ENCODE measurements at places on chromosomes 16 and 17. TPM values are rescaled to one million over a fixed set of nuclear protein-coding genes. Genes with fewer than 3 reads are reported as not detected.

The GNAO1 gene
- 0.26 TPM for total RNA-seq

The TBC1D26 gene
- total RNA-seq = not detected

The HOXB1 gene
- total RNA-seq = not detected

The KRTAP1-1 gene
- not detected for total RNA-seq

GRCh38 chr17:44932787-44933097 lies 14.8 kb downstream of the KIF18B start:
- no peak for DNase-seq
- H3K36me3 ChIP-seq = peaks cover 16% of the 10 kb centered on the region
- H3K27ac ChIP-seq = no peak overlapping the region
- H3K4me1 ChIP-seq = no peaks in the 10 kb centered on the region
- H3K27me3 ChIP-seq = no peaks in the 10 kb centered on the region

The PKMYT1 gene
- total RNA-seq = 0.26 TPM

The SOX15 gene
- total RNA-seq = 0.50 TPM

GRCh38 chr17:57626520-57627210 lies 118.4 kb downstream of the CCDC182 start:
- H3K27ac ChIP-seq = no peak overlapping the region
- H3K27me3 ChIP-seq = no peaks in the 10 kb centered on the region
- H3K36me3 ChIP-seq = no peaks in the 10 kb centered on the region
- H3K4me3 ChIP-seq = no peak overlapping the region
- DNase-seq = no peak
- H3K4me1 ChIP-seq = no peaks in the 10 kb centered on the region

The MATCAP1 gene
- total RNA-seq = 28.4 TPM

DNA sequence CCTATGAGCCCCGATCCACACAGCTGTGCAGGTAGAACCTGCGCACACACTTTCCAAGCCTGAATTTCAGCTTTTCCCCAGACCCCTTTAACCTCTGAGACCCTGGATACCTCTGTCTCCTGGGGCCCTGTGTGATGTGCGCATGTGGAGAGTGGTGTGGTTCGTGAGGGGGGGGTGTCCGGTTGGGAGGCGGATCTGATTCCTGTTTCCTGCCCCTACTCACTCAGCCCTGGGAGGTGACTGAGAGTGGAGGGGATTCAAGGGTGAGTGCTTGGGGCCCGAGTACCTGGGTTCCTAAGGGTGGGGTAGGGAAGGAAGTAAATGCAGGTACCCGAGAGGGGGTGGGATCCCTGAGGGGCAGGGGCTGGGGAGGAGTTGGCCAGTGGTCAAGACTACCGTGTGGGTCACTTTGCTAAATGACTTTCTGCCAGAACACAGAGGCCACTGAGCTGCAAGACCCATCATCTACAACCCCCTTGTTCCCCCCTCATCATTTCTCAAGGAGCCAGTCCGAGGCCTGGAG lies 621 bp downstream of the ARHGEF15 start:
- H3K27me3 ChIP-seq = peaks cover 35% of the 10 kb centered on the region
- H3K36me3 ChIP-seq = no peaks in the 10 kb centered on the region
- no peak overlapping the region for H3K27ac ChIP-seq
- H3K4me3 ChIP-seq = no peak overlapping the region
- H3K4me1 ChIP-seq = no peaks in the 10 kb centered on the region
- no peak for DNase-seq

- no peak overlapping the region for H3K27ac ChIP-seq
- H3K4me1 ChIP-seq = no peaks in the 10 kb centered on the region
- H3K4me3 ChIP-seq = no peak overlapping the region
- H3K27me3 ChIP-seq = peaks cover 22% of the 10 kb centered on the region
Observed at GRCh38 chr17:6657633-6658287, 6.2 kb downstream of the C17orf100 start.

- no peaks in the 10 kb centered on the region for H3K27me3 ChIP-seq
- no peaks in the 10 kb centered on the region for H3K4me1 ChIP-seq
- no peak for DNase-seq
- no peak overlapping the region for H3K27ac ChIP-seq
- no peak overlapping the region for H3K4me3 ChIP-seq
Observed at GRCh38 chr17:55114283-55114682, 145.7 kb downstream of the STXBP4 start.

DNA sequence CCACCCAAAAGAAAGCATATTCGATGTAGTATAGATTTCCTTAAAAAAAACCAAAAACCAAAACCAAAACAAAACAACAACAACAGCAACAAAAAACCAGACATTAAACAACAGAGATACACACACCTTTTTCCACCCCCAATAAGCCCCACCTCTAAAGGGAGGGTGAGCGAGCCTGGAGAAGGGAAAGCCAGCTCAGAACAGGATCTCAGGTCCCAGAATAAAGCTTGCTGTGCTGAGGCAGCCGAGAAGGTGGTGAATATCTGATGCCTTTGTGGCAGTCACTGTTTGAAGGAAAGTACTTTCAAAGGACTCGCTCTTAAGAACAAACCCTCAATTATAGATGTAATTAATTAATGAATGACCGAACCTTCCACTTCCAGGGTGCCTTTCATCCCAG lies 470 bp downstream of the KRT23 start:
- no peaks in the 10 kb centered on the region for H3K36me3 ChIP-seq
- H3K4me3 ChIP-seq = no peak overlapping the region
- H3K27me3 ChIP-seq = no peaks in the 10 kb centered on the region
- DNase-seq = no peak
- H3K4me1 ChIP-seq = no peaks in the 10 kb centered on the region

DNA sequence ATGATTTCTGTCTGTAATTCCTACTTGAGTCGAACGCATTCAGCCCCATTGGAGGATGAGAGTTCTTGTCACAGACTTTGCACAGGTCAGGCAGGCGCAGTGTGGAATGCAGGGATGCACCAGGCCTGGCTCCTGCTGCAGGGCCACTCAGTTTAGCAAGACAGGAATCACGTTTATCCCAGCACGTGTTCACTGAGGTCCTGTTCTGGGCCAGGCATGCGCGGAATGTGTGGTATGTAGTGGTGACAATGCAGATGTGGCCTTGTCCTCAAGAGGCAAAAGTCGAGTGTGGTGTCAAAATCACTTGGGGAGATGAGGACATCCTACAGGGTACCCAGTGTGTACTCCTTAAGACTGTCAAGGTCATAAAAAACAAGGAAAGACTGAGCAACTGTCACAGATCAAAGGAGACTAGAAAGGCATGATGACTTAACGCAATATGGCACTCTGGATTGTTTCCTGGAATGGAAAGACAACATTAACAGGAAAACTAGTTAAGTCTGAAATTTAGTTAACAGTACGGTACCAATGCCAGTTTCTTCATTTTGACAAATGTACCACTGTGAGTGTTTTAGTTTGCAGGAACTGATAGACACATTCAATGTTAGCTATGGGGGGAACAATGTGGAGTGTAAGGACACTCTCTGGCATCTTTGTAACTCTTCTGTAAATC lies 121.5 kb upstream of the ADAMTS18 start:
- no peak overlapping the region for H3K27ac ChIP-seq
- H3K4me1 ChIP-seq = no peaks in the 10 kb centered on the region
- no peaks in the 10 kb centered on the region for H3K27me3 ChIP-seq
- DNase-seq = no peak
- H3K36me3 ChIP-seq = no peaks in the 10 kb centered on the region
- H3K4me3 ChIP-seq = no peak overlapping the region

- H3K27ac ChIP-seq = no peak overlapping the region
- peaks cover 13% of the 10 kb centered on the region for H3K27me3 ChIP-seq
- no peaks in the 10 kb centered on the region for H3K4me1 ChIP-seq
Observed at GRCh38 chr16:84914273-84914672, 94.5 kb downstream of the CRISPLD2 start.

DNA sequence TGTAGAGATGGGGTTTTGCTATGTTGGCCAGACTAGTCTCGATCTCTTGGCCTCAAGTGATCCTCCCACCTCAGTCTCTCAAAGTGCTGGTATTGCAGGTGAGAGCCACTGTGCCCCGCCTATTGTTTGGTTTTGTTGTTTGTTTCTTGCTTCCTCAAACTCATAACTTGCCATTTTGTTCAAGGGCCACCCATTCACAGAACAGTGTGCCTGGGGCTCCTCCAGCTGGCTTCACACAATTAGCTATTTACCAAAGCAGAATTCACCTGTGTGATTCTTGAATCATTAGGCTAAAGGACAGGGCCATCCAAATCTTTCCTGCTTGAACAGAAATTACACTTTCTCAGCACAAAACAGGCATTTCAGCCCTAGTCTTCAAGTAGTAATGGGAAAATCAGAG lies 7.2 kb downstream of the ABHD15 start:
- no peaks in the 10 kb centered on the region for H3K4me1 ChIP-seq
- no peak overlapping the region for H3K4me3 ChIP-seq
- H3K27me3 ChIP-seq = no peaks in the 10 kb centered on the region
- H3K36me3 ChIP-seq = peaks cover 2% of the 10 kb centered on the region

DNA sequence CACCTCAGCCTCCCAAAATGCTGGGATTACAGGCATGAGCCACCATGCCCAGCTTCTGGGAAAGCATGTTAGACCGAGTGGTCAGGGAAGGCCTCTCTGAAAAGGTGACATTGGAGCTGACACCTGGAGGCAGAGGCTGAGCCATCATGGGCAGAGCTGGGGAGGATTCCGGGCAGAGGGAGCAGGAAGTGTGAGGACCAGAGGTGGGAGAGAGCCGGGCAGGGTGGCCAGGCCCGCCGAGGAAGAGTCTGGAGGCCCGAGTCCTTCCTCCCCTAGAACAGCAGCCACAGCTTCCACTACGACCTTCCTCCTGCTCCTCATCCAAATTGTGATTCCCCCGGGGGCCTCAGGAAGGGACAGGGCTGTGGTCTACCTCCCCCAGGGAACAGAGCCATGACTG lies 74.7 kb downstream of the COG7 start:
- H3K36me3 ChIP-seq = no peaks in the 10 kb centered on the region
- H3K4me1 ChIP-seq = no peaks in the 10 kb centered on the region
- no peak overlapping the region for H3K4me3 ChIP-seq
- no peak for DNase-seq

DNA sequence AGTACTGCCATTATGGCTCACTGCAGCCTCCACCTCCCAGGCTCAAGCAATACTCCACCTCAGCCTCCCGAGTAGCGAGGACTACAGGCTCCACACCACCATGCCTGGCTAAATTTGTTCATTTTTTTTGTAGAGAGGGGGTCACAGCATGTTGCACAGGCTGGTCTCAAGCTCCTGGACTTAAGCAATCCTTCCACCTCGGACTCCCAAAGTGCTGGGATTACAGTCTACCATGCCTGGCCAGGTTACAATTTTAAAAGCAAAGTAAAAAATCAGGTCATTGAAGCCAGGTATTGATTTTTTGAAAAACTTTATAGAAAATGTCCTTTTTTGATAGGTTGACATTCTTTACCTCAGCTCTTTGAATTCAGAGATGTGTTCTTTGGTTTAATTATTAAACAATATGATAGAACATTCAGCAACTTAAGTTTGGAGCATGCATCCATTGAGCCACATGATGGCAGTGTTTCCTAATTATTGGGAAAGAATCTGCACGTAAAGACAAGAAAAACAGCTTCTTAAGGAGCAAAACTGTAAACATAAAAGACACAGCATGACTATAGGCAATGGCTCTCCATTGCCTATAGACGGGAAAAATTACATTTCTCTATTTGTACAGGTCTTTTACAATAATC lies 1.7 kb upstream of the SLC16A11 start:
- no peak overlapping the region for H3K4me3 ChIP-seq
- no peak overlapping the region for H3K27ac ChIP-seq
- H3K27me3 ChIP-seq = peaks cover 18% of the 10 kb centered on the region

The C17orf100 gene
- 0.33 TPM for total RNA-seq

DNA sequence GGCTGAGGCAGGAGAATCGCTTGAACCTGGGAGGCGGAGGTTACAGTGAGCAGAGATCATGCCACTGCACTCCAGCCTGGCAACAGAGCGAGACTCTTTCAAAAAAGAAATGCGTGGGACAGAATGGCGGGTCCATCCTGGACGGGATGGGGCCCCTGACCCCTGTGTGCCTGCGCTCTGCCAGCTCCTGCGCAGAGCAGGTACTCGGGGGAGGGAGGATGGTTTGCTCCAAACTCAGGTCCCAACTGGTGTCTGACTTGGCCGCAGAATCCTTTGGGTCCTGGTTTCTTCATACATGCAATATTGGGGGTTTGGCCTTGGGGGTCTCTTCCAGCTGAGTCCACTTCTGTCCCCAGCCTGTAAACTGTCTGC lies 10.4 kb downstream of the CHMP6 start:
- DNase-seq = no peak
- H3K27ac ChIP-seq = no peak overlapping the region

The UBALD1 gene
- 3.6 TPM for total RNA-seq

DNA sequence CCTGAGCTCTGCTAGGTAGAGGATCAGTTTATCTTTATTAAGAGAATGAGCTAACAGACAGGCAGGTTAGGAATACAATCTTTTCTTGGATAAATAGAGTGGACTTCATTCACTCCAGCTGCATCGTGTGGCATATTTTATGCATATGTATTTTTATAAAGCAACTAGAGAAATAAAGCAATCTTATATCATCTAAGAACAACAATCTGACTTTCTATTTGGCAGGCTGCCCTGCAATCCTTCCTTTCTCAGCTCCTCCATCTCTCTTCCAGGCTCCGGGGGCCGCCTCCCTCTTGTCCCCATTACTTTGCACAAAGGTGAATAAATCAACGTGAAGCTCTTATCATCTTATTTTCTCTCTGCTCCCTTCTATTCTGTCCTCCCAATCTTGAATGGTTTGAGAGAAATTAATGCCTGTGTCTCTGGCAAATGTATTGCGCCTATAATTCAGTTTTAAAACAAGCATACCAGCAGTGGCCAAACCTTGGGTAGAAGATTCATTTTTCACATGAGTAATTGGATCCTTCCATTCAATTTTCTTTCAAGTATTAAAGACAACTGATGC lies 64.5 kb downstream of the HS3ST3A1 start:
- no peak for DNase-seq
- no peak overlapping the region for H3K4me3 ChIP-seq
- no peaks in the 10 kb centered on the region for H3K36me3 ChIP-seq
- H3K27ac ChIP-seq = no peak overlapping the region
- no peaks in the 10 kb centered on the region for H3K27me3 ChIP-seq

GRCh38 chr17:77609553-77610517 lies 348.7 kb upstream of the TNRC6C start:
- no peaks in the 10 kb centered on the region for H3K36me3 ChIP-seq
- H3K4me1 ChIP-seq = no peaks in the 10 kb centered on the region
- H3K4me3 ChIP-seq = no peak overlapping the region
- no peak for DNase-seq

The SEPTIN12 gene
- not detected for total RNA-seq

DNA sequence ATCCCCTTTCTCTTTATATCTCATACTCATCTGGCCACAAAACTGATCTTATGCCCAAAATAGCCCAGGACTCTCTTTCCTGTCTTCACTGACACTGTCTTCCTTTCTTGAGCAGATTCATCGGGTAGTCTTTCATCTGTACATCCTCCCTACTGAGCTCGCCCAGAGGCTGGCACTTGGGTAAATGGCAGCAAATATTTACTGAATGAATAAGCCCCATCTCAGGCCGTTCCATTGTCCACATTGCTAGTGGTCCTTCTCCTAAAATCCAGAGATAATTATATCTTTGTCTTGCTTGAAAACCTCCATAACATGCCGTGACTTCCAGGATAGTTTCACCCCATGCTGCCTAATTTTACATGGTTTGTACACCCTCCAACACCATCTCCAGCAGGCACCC lies 158.1 kb upstream of the SDK2 start:
- no peaks in the 10 kb centered on the region for H3K36me3 ChIP-seq
- no peak for DNase-seq
- H3K27ac ChIP-seq = no peak overlapping the region
- H3K27me3 ChIP-seq = no peaks in the 10 kb centered on the region
- no peak overlapping the region for H3K4me3 ChIP-seq

- H3K27ac ChIP-seq = no peak overlapping the region
- no peak for DNase-seq
- H3K4me3 ChIP-seq = no peak overlapping the region
- no peaks in the 10 kb centered on the region for H3K36me3 ChIP-seq
Observed at GRCh38 chr16:83847371-83848225, 39.8 kb downstream of the HSBP1 start.

The LGALS9B gene
- total RNA-seq = not detected

GRCh38 chr16:23917621-23918020 lies 81.8 kb downstream of the PRKCB start:
- no peak overlapping the region for H3K27ac ChIP-seq
- no peaks in the 10 kb centered on the region for H3K27me3 ChIP-seq
- H3K4me3 ChIP-seq = no peak overlapping the region
- no peaks in the 10 kb centered on the region for H3K4me1 ChIP-seq
- H3K36me3 ChIP-seq = no peaks in the 10 kb centered on the region
